Hypothalamus (tissue), 51 donors: ENCODE measurements at places on chromosomes 12 and 14.

- no peak for DNase-seq
Measured at GRCh38 chr12:117643971-117644370, 282.5 kb upstream of the NOS1 start.

- no peak for DNase-seq
Measured at GRCh38 chr14:75438486-75439080, 10.8 kb downstream of the JDP2 start.

DNA sequence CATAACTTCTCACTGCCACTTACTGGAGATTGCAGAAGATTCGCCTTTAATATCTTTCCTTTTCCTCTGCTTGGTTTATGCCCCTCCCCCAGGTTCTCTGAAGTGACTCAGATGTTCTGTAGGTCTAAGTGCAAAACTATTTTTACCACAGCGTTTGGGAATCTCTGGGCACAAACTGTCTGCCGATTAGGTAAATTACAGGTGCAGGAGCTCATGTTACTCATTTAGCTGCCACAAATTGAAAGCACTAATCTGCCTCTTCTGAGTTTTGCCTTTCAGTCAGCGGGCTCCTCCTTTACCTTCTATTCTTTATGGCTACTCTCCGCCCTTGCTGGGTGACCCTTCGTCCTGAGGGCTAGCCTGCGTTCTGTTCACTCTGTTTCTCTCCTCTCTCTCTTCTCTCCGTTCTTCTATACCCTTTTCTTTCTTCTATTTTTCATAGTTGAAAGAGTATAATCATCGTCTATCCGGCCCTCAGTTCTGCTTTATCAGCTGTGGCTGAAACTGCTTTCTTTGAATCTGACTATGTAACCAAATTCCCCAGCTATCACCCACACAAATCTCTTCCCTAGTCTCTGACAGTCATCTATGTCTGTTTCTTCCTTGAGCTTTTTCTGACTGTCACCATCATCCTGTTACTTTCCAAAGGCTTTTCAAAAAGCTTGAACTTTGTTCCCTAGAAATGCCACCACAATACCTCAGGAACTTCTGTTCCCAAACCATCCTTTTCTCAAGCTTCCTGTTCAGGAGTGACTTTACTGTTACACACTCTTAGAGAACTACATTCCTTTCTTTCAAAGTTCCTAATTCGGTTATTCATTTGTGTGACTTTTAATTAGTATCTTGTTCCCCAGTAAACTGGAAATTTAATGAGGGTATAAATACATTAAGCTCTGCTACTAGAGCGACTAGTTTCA lies 4.3 kb upstream of the MYF6 start:
- no peak for DNase-seq

DNA sequence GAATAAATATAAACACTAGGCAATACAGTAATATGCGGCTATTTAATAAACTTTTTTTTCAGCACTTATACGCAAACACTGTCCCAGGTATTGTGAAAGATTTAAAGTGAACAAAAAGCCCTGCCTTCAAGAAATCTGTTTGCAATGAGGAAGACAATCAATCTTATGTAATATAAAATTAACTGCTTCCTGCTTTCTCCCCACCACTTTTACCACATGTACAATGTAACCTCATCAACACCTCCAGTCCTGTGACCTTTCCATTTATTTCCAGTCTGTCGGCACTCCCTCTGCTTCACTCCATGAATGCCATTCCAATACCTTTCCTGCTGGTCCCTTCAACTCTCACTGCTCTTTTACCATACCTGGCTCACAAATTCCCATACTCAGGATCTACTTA lies 10.5 kb downstream of the SNX6 start:
- DNase-seq = no peak

- no peak for DNase-seq
Measured at GRCh38 chr12:105921872-105922669, 216.7 kb downstream of the NUAK1 start.

- no peak for DNase-seq
Measured at GRCh38 chr12:77133566-77133965, 68.2 kb upstream of the E2F7 start.
